ENCODE measurements at places on chromosomes 5 and 9. TPM values are rescaled to one million over a fixed set of nuclear protein-coding genes. Genes with fewer than 3 reads are reported as not detected.

The LHX3 gene
- not detected for total RNA-seq

The SEMA4D gene
- total RNA-seq: 14.5 TPM

The LCN15 gene
- 0.77 TPM for total RNA-seq

The SLC36A3 gene
- not detected for total RNA-seq

The TRIM7 gene
- total RNA-seq: 0.39 TPM

The GFI1B gene
- 0.07 TPM for total RNA-seq
